ENCODE measurements at places on chromosomes 2 and 18. TPM values are rescaled to one million over a fixed set of nuclear protein-coding genes. Genes with fewer than 3 reads are reported as not detected.

Gene GAREM2
- 5.3 TPM for polyA plus RNA-seq

Gene ABCB11
- polyA plus RNA-seq, result 0.13 TPM

- DNase-seq, result no peak
Measured at GRCh38 chr2:232288489-232289030, 90.0 kb upstream of the ALPP start.

DNA sequence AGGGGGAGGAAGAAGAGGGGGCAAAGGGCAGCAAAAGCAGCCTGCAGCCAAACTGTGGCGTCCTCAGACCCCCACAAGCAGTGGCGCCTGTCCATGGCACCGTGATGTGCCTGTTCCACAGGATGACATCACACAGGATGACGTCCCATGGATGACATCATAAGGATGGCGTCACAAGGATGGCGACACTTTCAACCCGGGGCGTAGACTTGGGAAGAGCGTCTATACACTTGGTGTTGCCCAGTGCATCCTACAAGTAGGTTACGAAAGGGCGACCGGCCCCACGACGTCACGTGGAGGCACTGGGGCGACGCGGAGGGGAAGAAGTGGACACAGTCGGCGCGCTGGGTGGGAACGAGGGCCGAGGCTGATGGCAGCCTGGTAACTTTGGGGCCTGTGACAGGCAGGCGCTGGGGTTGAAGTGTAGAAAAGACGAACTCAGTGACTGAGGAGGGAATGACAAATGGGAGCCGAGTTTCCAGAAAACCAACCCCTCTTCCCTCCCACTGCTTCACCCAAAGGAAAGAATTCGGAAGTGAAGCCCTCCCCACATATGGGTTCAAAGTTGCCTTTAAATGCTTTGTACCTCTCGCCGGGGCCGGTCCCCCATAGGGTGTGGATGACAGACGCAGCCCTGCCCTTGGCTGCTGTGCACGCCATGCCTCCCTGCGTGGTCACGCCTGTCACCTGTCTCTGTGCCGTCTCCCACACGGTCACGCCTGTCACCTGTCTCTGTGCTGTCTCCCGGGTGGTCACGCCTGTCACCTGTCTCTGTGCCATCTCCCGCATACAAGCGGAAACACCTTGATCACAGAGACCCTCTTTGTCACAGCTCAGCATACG, 13.4 kb upstream of the KCNG2 start:
- DNase-seq, result no peak

DNA sequence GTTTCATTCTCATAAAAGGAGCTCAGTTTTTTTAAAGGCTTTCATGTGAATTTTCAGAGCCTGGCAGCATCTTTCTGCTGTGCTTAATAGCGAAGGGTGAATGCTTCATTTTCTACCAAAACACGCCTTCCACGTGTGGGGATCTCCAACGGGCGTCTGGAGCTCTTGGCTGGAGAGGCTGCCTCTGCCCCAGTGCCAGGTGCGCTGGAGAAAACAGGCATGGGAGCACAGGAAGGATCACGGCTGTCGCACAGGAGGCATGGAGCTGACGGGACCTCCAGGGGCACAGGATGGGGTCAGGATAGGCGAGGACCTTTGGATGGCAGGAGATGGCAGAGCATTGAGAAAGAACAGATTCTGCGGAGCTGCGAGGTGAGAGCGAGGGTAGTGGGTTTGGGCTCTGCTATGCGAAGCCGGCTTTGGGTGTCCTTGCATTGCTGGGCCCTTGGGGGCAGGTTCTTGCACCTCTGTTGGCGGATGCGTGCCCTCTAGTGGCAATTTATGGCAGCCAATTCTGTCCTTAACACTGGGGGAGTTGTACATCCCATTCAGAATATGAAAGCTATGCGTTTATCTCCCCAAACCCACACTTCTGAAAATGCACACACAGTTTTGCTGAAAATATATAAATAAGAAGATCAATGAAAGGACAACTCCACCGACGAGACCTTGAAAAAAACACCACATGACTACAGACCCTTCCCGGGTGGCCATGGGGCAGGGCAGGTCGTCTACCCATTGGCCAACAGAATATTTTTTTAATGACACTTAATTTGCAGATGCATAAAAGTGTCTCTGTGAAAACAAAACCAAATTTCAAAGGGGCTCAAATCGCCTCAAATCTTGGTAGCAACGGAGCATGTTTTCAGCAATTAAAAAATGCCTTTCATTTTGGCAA, 90.4 kb upstream of the SLC35G4 start:
- no peak for DNase-seq
